ENCODE measurements at places on chromosomes 11 and 22.

- no peak for DNase-seq
These were observed 28.3 kb upstream of the USP47 start for GRCh38 chr11:11813288-11813962.

- DNase-seq = no peak
These were observed 4.0 kb downstream of the RRP8 start for GRCh38 chr11:6599449-6599848.

- no peak for DNase-seq
These were observed 71.8 kb downstream of the BTBD10 start for GRCh38 chr11:13391217-13391616.

DNA sequence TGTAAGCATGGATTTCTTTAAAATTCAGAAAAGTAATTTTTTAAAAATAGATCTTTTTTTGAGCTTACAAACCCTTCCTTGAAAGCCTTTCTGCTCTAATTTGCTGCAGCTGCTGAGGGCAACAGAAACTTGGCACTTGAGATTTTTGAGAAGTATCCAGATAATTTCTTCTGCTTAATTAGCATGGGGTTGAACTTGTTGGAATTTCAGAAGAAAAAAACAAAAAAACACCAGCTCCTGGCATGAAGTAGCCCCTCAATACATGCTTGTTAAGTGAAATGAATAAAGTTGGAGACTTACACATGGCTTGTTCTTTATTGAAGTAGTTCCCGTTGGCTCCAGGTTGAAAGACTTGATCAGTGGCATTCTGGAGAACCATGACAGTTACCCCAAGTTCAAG lies 331.4 kb upstream of the RAG2 start:
- no peak for DNase-seq

DNA sequence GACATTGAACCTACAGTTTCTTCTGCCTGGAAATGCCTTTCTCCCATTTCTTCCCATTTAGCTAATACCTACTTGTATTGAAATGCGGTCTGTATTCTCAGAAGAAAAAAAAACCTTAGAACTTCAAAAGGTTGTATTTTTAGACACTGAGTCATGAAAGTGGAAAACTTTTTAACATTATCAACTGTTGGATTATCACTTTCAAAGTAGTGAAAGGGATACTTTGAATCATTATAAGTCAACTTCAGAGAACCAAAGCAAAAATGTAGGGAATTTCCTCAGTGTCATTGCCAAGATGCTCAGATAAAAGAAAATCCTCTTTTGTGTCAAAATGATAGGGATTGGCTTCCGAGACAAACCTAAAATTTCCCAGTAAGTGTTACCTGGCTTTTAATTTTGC lies 6.6 kb downstream of the HOATZ start:
- no peak for DNase-seq

DNA sequence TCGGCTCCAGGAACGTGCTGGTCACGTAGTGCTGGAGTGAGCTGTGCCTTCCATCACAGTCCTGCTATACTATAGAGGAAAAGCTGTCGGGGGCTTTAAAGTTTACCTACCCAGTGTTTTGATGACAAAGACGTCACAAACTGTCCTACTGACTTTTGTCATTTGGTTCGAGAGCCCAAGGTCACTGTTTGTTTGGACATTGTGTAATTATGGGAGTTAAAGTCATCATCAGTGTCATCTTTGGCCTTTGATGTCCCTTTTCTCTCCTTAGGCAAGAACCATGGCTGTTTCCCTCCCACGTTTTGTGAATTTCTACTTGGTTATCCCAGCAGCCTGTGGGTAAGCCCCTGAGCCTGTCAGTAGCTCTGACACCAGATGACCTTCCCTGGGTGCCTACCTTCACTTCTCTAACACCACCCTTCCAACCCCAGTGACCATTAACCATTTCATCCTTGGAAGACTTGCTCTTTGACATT lies 59.3 kb downstream of the SLC1A2 start:
- DNase-seq = no peak
